ENCODE measurements at places on chromosomes 6 and 20.
A peak's percentile ranks its signal among the peaks of the same experiment; 100 is the strongest.

- DNase-seq: no peak
Measured at GRCh38 chr6:137802408-137803182, 64.5 kb upstream of the TNFAIP3 start.

DNA sequence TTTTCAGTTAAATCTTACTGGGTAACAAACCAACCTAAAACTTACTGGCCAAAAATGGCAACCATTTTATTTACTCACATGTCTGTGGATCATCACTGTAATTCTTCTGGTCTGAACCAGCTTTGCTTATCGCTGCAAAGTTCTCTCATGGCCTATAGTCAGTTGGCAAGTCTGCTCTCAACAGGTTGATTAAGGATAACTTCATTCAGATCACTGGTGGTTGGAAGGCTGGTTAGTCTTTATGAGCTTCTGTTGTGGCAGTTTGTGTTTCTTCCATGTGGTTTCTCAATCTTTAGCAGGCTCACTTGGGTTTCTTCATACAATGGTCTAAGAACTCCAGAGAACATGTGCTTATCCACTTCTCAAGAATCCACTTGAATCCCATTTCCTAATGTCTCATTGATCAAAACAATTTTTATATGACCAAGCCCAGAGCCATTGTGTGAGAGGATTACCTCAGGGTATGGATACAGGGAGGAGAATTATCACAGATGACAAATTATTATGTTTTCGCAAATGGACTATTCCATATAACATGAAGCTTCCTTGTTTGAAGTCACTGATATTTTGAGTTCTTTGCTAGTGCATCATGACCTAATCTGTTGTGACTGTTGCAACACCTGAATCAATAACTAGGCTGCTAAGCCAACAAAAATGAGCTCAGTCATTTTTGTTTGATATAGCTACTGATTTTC, 155.4 kb upstream of the BMP2 start:
- DNase-seq: no peak

GRCh38 chr6:122792766-122793165, 3.7 kb downstream of the SMPDL3A start:
- no peak for DNase-seq

DNA sequence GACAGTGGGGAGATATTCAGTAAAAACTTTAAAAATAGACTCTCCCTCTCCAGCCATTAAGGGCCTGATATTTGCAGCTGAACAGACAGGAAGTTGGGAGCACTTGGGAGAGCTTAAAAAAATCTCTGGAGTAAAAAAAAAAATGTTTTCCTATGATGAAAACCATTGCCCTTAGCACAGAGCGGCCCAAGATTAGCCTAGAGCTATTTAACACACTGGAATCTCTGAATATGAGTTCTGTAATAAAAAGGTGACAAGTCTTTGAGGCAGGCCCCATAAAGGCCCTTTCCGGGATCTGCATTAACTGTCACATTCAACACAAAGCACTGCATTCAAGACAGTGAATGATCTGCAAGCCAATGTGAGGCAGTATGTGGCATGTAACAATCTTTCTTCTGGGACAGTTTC, 393.7 kb downstream of the ZFAND3 start:
- DNase-seq: no peak

DNA sequence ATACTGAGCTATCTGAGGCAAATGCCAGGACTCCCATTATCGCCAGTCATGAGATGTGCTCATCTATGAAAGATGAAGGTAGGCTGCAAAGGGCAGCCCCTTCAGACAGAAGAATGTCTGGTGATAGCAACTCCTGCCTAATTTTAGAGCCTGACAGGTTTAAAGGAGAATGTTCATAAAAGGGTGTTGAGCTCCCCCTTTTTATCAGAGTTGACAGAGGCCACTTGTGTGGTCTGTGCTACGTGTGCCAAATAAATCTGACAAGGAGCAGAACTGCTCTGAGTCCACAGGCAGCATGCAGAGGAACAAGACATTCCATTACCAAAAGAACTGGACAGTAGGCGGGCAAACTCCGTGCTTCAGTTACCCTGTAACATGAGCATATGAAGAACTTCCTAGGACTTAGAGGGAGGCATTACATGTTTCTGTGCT, 101.8 kb downstream of the PREP start:
- DNase-seq: peak; percentile 26

- no peak for DNase-seq
Measured at GRCh38 chr6:146859795-146860495, 261.2 kb downstream of the ADGB start.

- no peak for DNase-seq
Measured at GRCh38 chr20:1824181-1824580, 71.0 kb upstream of the SIRPA start.

- DNase-seq: no peak
Measured at GRCh38 chr20:36318166-36318565, 12.0 kb downstream of the DLGAP4 start.

Measured in lung (tissue), 17 donors.